NCI-H345 (cell line): ENCODE measurements at places on chromosomes 1 and 21.

DNA sequence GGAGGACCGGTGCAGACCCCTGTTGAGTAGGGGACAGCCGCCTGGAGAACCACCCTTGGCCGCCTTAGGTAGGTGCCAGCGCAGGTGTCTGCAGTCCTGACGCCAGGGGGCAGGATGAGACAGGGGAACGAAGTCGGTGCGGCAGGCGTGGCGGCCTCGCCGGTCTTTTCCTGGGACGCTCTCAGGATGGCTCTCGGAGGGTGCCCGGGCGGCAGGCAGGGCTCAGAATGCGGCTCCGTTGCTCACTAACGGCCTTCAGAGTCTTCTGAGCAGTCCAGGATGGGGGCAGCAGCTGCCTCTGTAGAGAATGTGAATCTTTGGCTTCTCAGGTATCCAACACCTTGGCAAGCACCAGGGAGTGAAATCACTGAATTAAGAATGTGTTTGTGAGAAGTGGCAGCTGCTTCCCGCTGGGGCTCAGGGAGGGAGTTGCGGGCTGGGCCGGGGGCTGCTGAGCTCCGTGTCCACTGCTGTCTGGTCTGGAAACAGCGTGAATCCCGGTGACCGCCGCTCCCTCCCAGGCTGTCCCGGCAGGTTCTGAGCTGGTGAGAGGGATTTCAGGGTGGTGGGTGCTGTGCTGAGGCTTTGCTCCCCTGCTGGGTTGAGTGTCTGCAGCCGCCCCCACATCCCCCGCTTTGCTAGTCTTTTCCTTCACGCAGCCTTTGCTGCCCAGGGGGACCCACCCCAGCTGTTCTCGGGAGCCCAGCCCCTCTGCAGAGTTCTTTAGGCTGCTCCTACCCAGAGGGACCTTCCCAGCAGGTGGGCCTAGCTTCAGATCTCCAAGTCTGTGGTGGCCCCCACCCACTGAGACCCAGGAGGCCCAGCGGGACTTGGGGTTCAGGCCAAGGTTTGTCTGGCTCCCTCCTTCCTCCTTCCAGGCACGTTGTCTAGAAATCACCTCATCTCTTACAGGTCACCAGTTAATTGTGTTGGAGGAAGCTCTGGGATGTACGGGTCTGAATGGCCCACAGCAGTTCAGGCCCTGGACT, 11.1 kb upstream of the C1orf174 start:
- DNase-seq, result peak; percentile 88

DNA sequence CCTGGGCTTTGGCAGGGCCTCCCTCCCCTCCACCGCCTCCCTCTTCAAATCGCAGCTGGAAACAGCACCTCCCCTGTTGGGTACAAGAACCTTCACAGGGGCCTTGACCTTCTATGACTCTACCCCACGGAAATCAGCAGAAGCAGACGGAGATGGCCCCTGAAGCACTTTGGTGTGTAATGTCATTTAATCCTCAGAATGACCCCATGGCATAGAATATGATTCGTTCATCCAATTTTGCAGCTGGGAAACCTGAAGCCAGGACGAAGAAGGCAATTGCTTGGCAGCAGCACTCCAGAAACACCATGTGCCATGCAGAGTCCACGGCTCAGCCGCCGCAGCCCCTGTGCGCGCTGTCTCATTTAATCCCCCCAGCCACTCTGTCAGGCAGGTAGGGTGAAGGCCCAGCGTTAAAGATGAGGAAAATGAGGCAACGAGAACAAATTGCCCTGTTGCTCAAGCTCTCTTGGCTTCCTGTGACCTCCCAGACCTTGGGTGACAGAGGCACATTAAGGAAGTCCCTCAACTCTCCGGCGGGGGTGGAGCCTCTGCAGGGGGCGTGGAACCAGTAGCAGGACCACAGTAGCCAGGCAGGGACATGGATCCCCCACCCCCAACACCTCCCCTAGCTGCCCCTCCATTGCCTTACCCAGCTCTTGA, 25.8 kb upstream of the LAPTM5 start:
- no peak for DNase-seq

DNA sequence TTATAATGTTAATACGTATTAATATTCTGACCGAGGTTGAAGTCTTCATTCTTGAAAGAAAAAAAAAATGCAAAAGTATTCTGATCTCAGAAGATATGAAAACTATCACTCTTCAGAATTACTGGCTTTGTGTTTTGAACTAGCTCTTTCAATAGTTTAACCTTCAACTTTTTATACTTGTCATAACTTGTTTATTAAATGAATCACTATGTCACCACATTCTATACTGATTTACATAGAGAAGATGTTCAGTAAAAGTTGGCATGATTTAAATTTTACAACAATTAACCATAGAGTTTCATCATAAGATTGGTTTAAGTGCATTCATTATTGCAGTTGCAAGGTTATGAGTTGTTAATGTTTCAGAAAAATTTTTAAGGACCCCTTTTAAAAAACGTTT, 57.3 kb downstream of the HS2ST1 start:
- DNase-seq, result no peak

DNA sequence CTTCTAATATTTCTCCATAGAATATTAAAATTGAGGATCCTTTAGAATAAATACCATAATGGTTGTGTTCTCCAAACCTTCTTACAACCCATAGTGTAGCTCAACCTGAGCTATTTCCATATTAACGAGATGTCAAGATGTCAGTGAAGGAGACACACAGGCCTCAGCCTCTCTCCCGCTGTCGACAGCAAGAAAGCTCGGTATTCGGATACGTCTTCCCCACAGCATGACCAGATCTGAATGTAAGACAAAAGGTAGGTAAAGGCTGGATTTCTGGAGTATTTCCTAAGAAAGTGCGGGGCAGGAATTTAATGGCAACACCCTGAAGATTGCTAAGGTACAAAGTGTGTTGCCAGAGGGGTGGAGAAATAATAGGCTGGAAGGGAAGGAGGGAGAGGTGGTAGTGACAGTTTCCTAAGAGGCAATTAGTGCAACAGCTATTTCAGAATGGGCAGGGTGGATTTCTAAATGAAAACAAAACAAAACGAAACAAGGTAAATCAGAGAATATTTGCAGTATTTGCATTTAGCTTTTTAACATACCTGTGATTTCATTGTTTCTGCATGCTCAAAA, 1.7 kb downstream of the ADSS2 start:
- DNase-seq, result no peak

GRCh38 chr1:107016376-107016978, 40.0 kb upstream of the PRMT6 start:
- no peak for DNase-seq

- no peak for DNase-seq
Observed at GRCh38 chr1:23897083-23897482, 16.1 kb downstream of the CNR2 start.

- DNase-seq, result no peak
Observed at GRCh38 chr1:192108161-192108560, 50.1 kb upstream of the RGS18 start.
